ENCODE measurements at places on chromosomes 1 and 21.

DNA sequence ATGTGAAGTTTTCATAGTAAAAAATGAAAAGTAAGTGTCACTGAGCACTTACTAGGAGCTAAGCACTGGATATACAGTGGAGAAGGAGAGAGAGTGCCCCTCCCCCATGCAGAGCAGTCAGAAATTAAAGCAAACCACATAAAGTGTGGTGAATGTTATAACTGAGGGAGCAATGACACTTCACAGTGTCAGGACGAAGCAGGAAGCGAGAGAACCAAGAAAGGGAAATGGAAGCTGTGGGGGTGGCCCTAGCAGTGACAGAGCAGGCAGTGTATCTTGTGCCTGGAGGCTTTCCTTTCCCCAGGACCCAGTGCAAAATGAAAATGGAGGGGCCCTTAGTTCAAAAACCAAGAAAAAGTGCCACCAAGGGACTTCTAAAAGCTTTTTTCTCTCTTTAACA lies 21.5 kb upstream of the RCAN3 start:
- peak; percentile 21 for DNase-seq

- no peak for DNase-seq
These were observed 6.3 kb upstream of the LAD1 start for GRCh38 chr1:201405484-201405831.

- DNase-seq, result no peak
These were observed 70.7 kb downstream of the COL24A1 start for GRCh38 chr1:86085741-86086409.

GRCh38 chr1:202241376-202242079 lies 47.9 kb downstream of the LGR6 start:
- DNase-seq, result no peak

GRCh38 chr1:56033321-56034037 lies 545.9 kb downstream of the PLPP3 start:
- no peak for DNase-seq

GRCh38 chr1:164625004-164625617 lies 66.1 kb downstream of the PBX1 start:
- no peak for DNase-seq

DNA sequence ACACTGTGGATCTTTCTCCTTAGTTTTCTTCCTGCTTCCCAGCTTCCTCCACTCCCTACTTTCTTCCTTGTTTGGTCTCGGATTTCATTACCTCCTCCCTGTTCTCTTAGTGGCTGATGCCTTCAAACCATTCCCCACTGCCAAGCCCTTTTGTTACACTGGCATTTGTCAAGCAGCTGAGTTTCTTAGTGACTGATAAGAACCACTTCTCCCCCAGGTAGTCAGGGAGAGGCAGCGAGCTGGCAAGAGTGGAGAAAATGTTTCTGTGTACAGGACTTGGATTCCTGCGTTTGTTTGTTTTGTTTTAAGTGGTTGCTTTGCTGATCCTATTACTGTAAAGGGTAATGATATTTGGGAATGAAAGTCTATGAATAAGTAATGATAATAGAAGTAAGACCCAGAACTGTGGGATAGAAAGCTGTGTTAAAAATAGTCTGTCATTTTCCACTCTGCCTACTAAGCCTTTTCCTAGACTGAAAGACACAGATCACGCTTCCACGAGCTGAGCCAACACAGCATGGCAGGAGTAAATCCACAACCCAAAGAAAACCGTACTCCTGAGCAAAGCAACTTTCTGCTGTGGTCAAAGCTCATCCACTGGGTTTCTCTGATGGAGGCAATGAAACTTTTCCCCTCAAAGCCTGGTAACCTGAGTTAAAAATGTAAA lies 10.1 kb upstream of the SERTAD4 start:
- DNase-seq, result no peak

GRCh38 chr1:152001631-152002584 lies 8.2 kb upstream of the S100A10 start:
- DNase-seq, result peak; percentile 64

GRCh38 chr1:8628606-8629005 lies 188.8 kb downstream of the RERE start:
- no peak for DNase-seq

DNA sequence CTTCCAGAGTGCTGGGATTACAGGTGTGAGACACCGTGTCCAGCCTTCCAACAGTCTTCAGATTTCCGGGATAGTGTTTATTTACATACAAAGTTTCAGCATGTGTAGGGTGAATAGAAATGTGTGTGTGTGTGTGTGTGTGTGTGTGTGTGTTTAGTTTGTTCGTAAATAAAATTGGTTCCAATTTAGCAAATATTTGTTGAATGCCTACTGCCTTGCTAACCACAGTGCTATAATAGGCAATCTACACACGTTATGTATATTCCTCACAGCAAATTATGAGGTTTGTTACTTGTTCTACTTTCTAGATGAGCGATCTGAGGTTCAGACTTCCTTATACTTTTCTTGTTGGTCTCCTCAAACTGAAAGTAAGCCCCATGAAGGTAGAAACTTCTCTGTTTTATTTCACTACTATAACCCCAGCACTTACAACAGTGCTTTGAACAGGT lies 32.8 kb upstream of the EPS15 start:
- DNase-seq, result no peak

GRCh38 chr1:32767156-32767555 lies 50.0 kb downstream of the YARS1 start:
- no peak for DNase-seq

- DNase-seq, result no peak
These were observed 288.9 kb downstream of the TM2D1 start for GRCh38 chr1:61436016-61436415.

DNA sequence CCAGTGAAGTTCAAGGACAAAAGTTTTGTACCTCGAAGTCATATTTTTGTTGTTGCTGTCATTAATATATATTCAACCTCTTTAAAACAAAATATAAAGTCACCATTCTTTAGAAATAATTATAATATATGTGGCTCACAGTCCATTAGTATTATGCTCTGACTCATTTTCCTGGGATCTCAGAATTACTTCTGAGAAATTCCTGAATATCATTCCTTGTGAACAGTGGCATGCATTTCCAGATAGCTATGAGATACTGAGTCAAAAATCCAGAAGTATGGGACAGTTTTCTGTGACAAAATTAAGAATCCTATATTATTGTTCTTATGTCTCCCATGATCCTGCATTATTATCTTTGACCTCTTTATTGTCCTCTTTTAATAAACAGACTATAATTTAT lies 13.8 kb upstream of the RGS21 start:
- no peak for DNase-seq

DNA sequence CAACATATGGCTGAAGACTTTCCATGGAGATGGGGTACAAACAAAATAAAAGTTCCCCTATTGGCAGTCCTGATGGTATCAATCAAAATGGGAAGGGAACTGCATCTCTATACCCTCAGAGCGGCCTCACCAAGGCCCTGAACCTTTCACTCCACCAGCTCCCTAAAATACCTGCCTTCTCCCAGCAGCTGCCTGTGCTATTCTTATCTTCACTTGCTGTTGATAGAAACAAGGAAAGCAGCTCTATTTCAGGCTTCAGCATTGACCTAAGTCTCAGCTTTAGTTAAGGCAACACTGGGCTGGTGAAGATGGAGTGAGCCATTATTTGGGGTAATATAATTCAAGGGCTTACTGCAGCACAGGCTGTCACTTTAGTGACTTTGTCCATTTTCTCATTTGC lies 21.7 kb upstream of the PIGC start:
- no peak for DNase-seq

DNA sequence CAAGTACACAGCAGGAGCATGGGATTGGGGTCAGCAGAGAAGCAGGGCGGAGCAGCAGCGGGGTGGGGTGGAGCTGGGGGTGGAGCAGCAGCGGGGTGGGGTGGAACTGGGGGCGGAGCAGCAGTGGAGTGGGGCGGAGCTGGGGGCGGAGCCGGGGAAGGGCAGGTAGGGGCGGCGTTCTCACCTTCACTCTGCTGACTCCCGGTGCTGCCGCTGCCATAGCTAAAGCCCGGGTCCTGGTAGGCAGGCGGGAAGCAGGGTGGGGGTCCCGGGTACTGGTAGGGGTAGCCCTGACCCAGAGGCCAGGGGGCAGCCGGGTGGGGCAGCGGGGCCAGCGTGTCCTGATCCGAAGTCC lies 6.7 kb downstream of the TAS1R3 start:
- no peak for DNase-seq

DNA sequence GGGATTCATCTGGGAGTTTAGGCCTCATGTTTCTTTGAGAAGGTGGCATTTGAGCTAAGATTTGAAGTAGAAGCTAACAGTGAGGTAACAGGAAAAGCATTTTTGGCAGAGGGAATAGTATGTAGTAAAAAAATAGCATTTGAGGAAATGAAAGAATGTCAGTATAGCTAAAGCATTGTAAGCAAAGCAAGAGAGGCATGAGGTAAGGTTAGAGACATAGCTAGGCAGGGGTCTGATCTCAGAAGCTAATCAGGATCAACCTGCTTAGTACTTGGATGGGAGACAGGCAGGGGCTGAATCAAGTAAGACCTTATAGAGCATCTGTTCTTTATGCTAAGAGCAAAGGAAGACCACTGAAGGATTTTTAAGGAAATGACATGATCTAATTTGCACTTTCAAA lies 4.0 kb downstream of the POLR3C start:
- DNase-seq, result no peak

- DNase-seq, result no peak
These were observed 30.3 kb downstream of the CEP350 start for GRCh38 chr1:179984942-179985341.

GRCh38 chr21:44734026-44734745 lies 22.8 kb upstream of the TSPEAR start:
- no peak for DNase-seq

- DNase-seq, result no peak
These were observed 204.9 kb upstream of the USP24 start for GRCh38 chr1:55420026-55420425.

DNA sequence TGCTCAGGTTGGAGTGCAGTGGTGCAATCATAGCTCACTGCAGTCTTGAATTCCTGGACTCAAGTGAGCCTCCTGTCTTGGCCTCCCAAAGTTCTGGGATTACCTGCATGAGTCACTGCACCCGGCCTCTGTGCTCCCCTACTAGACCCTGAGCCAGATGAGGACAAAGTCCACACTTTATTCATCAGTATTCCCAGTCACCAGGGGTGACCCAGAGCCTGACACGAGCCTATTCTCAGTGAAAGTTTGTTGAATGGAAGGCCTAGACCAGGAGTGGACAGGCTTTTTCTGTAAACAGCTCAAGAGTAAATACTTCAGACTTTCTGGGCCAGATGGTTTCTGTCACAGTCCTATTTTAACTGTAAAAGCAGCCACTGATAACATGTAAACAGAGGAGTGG lies 68.2 kb downstream of the MAB21L3 start:
- DNase-seq, result no peak

- no peak for DNase-seq
These were observed 38.8 kb upstream of the OR2B11 start for GRCh38 chr1:247496581-247497285.

- DNase-seq, result no peak
These were observed 3.5 kb downstream of the DHCR24 start for GRCh38 chr1:54883349-54884102.

GRCh38 chr1:45929257-45929687 lies 125.9 kb downstream of the MAST2 start:
- no peak for DNase-seq

DNA sequence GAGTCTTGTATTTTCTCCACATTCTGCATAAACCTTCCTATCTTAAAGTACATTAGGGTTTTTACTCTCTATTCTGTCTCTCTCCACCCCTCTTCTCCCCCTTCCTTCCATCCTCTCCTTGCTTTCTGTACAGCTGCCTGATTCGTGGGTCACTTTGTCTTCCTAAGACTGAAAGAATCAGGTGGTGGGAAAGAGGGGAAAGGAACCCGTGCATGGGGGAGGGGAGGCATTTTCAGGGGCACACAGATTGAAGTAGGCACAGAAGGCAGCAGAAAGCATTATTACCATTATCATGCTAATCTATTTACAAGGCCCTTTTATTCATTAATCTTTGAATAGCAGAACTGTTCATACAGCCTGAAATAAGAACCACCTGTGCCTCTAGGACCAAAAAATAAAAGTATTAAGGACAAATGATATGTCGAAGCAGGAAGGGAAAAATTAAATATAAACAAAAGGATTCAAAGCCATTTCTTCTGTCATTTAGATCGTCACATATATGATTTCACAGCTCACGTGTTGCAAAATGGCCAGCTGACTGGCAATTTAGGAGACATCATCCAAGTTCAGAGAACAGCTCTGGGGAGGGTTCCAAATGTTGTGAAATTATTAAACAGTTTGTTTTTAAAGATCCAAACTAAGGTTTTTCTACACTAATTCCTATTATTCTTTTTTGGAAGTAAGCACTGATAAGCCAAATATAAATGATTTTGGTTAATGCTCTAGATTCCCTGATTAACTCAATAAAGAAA lies 154.6 kb downstream of the PBX1 start:
- DNase-seq, result no peak

GRCh38 chr21:20874202-20874601 lies 124.0 kb upstream of the NCAM2 start:
- DNase-seq, result no peak

GRCh38 chr1:221637641-221638041 lies 104.2 kb downstream of the DUSP10 start:
- DNase-seq, result no peak

GRCh38 chr1:171922999-171923398 lies 81.7 kb downstream of the DNM3 start:
- DNase-seq, result no peak

DNA sequence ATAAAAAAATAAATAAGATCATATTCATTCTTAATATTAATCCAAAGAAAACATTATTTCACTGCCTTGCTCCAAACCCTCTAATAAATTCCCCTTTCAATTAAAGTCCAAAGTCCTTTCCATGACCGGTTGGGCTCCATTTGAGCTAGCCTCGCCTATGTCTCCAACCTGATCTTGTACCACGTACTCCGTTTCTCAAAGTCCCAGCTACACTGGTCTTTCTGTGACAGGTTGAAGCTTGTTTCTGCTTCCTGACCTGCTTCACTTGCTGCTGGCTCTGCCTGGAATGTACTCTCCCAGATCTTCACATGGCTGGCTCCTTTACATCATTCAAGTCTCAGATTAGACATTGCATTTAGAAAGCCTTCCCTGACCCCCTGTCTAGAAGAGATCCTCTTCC lies 16.4 kb downstream of the RPL5 start:
- DNase-seq, result no peak

DNA sequence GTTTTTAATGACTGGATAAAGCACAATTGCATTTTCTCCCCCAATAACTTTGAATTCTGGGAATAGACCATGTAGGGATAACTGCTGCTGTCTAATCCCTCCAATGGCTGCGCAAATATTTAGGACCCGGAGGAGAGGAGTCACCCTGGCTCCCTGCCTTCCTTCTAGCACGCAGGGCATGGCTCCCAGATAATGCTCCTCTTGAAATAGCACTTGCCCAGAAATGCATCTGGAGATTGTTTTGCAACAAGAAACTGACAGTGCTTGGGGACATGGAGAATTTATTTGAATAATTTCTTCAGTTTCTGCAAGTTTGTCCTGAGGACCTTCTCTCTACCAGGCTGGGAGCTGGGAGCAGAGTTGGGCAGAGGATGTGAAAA lies 83.5 kb downstream of the MAN1C1 start:
- DNase-seq, result no peak

GRCh38 chr1:78377356-78377928 lies 113.3 kb upstream of the PTGFR start:
- DNase-seq, result no peak

All from stimulated activated naive CD4-positive, alpha-beta T cell treated with Interleukin-2 at 50 U/mL for 16 hours (primary cell).